Fibroblast of skin of back (primary cell): ENCODE measurements at places on chromosomes 1 and 21.

GRCh38 chr1:234928642-234929041 is 200.0 kb downstream of the TOMM20 start:
- DNase-seq: no peak

DNA sequence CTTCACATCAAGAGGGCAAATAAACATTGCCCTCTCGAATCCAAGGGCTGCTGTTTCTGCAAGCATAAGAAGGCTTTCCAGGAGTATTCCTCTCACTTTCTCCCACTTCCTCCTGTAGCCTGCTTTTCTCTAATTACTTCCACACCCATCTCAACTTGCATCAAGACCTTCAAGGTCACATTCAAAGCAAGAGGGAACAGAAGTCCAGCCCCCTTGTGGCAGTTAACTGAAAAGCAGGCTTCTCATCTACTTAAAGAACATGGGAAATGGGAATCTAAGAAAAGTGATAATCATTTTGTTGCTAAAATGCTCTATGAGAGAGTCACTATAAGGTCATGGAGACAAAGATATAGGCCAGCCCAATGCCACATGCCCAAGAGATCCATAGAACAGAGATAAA is 874.4 kb downstream of the KCNT2 start:
- peak; percentile 16 for DNase-seq

DNA sequence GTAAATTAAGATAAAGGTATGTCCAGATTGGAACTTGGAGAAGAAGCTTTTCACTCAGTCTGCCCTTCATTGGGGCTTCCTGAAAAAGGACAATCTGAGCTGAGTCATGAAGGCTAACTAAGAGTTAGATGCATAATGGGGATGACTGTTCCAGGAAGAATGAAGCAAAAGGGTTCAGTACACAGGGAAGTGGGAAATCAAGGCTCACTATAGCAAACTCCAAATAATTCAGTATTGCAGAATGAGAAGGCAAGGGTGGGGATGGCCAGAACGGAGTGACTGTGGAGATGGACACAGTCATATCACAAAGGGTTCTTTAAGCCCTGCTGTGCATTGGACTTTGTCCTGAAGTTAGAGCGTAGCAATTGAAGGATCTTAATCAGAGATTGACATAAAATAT is 158.3 kb downstream of the FGGY start:
- DNase-seq: peak; percentile 77

GRCh38 chr1:109350182-109350581 is 43.4 kb upstream of the MYBPHL start:
- DNase-seq: no peak

- DNase-seq: peak; percentile 70
Observed at GRCh38 chr21:34913811-34914210, 135.3 kb downstream of the RUNX1 start.

GRCh38 chr1:184824691-184825323 is 70.1 kb upstream of the EDEM3 start:
- no peak for DNase-seq

DNA sequence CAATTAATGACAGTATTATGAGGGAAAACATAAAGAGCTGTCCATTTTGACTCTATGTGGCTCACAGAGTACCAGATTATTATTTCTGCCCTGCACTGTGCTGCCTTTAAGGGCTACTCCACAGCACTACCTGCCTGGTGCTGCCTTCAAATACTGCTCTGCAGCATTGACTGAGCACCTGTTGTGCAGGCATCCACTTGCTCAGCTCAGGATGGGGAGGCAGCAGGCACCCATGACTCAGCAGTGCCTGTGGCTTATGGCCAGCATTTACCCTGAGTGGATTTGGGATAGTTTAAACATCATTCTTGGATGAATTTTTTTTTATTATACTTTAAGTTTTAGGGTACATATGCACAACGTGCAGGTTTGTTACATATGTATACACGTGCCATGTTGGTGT is 953 bp upstream of the KPRP start:
- DNase-seq: no peak

DNA sequence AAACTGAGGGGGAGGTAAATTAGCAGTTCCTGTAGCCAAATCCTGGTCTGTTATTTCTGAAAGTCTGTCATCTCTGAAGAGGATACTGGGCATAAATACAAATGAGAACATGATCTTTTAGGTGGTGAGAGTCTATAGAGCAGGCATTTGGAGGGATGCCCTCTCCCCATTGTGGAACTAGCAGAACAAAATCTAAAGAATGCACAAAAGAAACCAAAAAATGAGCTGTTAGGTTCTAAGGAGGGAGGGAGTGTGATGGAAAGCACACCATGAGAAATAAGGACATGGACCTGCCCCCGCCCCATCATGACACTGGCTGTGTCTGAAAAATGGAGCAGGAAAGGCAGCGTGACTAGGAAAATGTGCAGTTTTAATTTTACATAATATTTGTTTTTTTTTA is 262.0 kb downstream of the KIF26B start:
- no peak for DNase-seq

DNA sequence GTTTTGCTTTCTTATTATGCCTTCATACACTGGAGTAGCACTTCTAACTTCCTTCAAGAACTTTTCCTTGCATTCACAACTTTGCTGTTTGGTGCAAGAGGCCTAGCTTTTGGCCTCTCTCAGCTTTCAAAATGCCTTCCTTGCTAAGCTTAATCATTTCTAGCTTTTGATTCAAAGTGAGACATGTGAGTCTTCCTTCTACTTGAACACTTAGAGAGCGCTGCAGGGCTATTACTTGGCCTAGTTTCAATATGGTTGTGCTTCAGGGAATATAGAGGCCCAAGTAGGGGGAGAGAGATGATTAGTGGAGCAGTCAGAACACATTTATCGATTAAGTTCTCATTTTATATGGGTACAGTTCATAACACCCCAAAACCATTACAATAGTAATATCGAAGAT is 12.4 kb downstream of the ANGEL2 start:
- no peak for DNase-seq

DNA sequence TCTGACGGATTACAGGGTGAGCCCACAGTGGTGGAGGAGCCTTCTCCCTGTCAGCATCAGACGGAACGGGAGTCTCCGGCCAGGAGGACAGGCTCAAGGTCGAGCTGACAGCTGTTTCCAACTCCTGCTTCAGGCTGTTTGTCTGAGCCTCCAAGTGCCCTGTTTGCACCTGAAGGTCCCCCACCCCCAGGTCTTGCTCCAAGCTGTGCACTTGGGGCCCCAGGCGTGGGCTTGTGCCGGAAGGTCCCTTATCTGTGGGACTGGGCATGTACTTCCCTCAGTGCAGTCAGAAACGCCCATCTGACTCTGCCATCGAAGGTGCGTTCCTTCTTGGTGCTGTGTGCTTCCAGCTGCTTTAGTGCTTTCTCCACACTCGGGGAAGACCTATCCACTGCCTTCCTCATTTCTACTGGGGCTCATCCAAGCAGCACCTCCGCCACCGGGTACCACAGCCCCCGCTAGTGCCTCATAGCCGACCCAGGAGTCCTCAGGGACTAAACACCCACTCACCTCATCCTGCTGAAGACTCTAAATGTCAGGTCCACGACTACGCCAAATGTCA is 29.5 kb upstream of the CR2 start:
- DNase-seq: no peak

DNA sequence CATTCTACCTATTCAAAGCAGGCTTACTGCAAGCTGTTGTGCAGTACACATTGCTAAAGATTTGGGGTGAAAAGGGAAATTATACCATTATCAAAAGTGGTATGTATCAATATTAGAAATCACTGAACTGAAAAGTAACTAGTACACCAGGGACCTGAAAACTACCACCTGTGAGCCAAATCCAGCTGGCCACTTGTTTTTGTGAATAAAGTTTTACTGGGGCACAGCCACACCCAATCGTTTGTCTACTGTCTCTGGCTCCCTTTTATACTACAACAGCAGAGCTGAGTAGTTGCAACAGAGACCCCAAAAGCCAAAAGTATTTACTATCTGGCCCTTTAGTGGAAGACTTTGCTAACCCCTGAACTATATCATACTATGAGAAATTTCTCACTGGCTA is 13.8 kb upstream of the CR1L start:
- DNase-seq: no peak

DNA sequence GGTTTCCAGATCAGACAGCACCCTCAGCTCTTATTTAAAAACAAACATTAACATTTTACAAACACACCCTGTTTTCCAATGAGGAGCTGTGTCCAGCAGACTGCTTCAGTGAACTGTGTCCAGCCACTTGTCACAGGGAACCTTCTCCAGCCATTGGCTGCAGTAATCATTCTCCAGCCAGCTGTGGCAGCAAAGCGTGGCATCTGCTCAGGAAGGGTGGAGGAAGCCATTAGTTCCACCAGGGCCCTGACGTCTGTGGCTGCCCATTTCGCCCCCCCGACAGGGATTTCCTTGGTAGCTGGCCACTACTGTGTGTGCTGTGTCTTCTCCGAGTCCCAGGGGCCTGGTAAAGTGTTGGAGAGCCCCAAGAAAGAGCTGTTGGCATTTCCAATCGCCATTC is 62.9 kb upstream of the SELENON start:
- no peak for DNase-seq

DNA sequence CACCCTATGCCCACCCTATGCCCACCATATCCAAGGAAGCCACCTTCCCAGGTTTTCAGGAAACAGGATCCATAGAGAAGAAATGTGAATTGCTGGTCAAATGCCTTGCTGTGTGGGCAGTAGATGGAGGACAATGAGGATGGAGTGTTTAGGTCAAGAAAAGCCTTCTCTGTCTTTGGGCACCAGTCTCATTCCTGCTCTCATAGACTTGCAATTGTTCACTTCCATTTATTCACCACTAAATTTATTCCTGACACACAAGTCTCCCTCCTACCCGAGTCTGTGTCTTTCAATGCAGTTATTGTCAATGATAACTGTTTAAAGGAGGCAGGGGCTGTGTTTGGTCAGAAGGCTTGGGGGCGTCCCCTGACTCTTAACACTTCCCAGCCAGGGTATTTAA is 48.0 kb upstream of the ITPKB start:
- DNase-seq: no peak

DNA sequence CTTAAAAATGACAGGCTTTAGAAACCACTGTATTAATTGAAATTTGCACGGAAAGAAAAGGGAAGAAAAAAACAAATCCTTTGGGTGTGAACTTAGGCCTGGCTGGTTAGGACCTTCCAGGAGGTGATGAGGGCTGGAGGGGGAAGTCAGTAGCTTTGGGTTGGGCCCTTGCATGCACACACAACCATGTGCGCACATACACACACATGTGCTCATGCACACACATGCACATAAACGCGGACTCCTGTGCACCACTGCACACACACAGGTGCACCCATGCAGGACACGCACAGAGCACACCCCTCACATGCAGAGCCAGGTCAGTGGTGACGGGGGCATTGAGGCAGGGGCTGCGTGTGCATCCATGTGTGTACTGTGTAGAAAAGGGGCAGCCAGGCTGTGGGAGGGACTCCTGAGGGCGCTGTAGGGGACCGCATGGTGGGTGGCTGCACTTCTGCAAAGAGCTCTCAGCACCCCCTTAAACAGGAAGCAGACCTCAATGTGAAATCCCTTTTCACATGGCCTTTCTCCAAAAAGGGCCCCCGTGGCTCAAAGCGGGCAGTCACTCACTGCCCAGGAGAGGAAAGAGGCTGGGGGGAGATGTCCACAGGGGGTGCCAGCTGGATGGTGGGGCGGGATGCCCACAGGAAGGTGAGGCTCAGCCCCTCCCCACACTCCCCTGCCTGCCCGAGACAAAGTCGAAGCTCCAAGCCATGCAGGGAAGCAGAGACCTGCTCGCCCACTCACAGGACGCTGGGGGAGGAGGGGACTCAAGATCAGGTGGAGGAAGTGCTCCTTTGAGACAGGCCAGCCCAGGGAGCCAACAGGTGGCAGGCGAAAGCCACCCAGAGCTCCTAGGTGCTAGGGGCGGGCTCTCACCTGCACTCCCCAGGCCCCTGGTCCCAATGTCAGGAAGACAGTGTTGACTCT is 95.2 kb downstream of the ITPKB start:
- no peak for DNase-seq

- peak; percentile 95 for DNase-seq
Observed at GRCh38 chr1:243267914-243268653, 12.2 kb downstream of the SDCCAG8 start.

DNA sequence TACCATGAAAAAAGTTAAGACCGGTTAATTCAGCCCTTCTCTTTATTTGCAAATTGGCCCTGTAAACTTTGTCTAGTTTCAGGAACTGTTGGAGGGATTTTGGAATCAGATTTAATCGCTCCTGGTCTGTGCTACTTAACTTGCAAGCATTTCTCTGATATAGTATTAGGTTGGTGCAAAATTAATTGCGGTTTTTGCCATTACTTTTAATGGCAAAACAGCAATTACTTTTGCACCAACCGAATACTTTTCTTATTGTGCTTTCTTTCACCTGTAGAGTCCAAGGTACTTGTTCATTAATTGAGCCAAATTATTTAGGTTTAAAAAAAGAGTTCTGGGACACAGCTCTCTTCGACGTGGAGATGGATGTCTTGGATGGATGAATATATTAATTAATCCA is 92.8 kb upstream of the HNRNPU start:
- no peak for DNase-seq

DNA sequence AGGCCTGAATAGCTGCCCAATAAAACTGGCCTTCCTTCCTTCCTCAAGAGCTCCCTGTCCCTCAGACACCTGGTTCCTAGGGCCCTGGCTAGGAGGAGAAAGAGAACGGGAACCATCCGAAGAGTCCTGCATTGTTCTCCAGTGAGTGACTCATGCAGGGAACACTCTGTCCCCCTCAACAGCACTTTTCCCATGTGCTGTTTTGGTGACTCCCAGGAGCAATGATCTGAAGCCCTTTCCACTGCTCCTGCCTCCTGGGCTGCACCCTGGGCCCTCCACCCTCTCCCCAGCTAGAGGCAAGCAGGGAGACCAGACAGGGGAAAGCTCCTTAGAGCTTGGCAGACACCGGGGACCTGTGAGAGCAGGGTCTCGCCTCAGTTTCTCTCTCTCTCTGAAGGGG is 18.9 kb downstream of the TNNT2 start:
- DNase-seq: peak; percentile 45

- no peak for DNase-seq
Observed at GRCh38 chr1:25879675-25880074, 4.2 kb upstream of the PAQR7 start.

- no peak for DNase-seq
Observed at GRCh38 chr21:36188937-36189336, 32.3 kb downstream of the DOP1B start.

DNA sequence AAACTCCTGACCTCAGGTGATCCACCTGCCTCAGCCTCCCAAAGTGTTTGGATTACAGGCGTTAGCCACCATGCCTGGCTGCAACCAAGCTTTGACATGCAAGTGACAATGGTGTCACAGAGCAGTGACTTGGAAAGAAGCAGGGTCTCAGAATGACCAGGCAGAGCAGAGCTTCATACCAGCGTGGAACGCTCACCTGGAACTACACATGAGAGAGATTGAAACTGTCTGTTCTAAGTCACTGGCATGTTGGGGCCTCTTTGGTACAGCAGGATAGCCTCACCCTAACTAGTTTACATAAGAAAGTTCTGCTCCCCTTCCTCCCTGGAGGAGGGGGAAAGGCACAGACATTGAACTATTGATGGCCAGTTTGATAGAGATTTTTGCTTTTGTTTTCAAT is 47.5 kb upstream of the ITPKB start:
- DNase-seq: no peak

GRCh38 chr1:170539154-170539553 is 7.2 kb downstream of the GORAB start:
- DNase-seq: peak; percentile 16
